ENCODE measurements at places on chromosomes 4 and X.

GRCh38 chrX:1400049-1400448, 8.1 kb upstream of the SLC25A6 start:
- DNase-seq: no peak

- no peak for DNase-seq
Observed at GRCh38 chr4:180571516-180572055, 1671.6 kb upstream of the TENM3 start.

GRCh38 chr4:118155516-118155915, 121.2 kb downstream of the NDST3 start:
- no peak for DNase-seq

DNA sequence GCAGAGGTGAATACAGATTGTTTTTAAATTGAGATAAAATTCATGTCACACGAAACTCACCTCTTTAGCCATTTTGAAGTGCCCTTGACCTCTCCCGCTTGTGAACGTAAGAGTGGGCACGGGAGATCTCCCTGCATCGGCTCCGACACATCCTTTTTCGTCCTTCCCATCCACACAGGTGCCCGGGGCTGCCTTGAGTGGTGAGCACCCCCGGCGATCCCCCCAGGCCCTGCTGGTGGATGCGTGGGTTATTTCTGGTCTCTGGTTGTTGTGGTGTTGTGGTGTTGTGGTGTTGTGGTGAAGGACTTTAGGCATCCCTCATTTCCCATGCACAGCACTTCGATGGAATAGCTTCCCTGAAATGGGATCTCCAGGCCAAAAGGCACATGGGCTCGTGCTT, 46.1 kb downstream of the PSAPL1 start:
- DNase-seq: no peak

DNA sequence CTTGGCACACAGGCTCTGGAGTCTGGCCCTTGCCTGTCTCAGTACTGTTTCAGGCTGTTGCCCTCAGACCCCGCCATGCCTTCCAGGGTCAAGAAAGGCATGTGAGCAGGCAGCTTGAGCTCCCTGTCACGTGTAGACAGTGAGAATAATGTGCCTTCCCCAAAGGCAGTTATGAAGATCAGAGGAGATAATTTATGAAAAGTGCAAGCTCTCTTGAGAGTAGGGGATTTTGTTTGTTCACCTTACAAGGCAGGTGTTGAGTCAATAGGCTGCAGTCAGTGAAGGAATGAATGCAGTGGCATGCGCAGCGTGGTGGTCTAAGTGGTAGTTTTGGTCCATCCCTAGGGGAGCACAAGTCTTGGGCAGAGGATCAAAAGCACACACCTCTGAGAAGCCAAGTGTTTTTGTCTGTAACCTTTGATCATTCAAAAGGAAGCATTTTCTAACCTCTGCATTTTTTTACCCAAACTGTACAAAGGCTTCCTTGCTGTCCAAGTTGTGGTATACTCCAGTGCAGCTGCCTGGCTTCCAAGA, 14.4 kb downstream of the HADH start:
- no peak for DNase-seq

DNA sequence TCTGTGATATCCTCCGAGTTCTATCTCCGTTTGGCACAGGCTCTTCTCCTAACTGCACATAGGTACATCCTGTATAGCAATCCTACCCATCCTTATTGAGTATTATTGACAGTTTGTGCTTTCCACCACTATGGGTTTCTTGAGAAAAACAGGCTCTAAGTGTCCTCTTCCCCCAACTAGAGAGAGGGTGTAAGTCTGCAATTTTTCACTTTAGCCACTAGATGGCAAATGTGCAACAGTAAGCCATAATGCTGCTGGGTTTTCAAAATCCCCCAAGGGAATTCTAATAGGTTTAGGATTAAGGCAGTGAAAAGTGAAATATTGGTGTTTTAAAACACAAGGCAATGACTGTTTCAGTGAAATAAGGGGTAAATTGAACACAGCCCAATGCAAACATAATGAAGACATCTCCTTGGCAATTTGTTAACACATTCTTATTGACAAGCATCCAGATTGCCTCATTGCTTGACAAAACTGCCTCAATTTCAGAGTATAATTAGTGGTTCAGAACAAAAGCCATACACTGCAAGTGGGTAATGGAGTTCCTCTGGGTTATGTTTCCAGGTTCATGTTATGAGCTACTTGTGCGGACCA, 239.0 kb upstream of the HTR2C start:
- no peak for DNase-seq

- DNase-seq: no peak
Observed at GRCh38 chr4:99784842-99785241, 31.8 kb upstream of the DAPP1 start.

GRCh38 chr4:105843941-105844340, 51.3 kb upstream of the NPNT start:
- no peak for DNase-seq

DNA sequence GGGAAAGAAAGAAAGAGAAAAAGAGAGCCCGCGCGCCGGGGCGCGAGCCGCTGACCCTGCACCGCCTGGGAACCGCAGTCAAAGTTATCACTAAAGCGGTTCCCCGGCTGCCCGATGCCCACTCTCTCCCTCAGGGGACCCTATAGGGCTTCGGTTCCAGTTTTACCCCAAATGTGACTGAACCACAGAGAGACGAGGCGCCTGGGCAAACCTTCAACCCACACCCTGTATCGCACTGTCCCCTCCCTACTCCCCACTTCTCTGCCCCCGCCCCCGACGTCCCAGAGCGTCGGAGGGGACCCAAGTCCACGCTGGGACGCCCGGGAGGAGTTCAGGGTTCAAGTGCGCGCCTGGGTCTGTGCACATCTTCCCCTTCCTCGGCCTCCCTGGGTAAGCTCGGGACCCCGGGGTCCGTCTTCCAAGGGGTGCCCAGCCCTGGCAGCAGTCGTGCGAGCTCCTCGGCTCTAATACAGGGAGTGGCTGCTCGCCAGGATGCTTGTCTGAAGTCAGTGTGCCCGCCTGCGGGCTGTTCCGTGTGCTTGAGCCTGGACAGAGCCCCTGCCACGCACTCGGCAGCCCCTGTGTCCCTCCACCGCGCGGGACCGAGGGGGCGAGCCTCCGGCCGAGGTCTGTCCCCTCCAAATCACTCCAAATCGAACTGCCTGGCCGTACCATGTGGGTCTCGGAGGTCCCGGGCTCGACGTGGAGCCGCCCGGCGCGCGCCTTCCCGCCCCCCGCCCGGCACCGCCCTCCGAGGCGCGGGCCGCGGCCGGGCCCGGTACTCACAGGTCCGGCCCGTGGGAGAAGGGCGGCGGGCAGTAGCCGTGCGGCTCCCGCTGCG, 960 bp downstream of the TRPC3 start:
- no peak for DNase-seq

DNA sequence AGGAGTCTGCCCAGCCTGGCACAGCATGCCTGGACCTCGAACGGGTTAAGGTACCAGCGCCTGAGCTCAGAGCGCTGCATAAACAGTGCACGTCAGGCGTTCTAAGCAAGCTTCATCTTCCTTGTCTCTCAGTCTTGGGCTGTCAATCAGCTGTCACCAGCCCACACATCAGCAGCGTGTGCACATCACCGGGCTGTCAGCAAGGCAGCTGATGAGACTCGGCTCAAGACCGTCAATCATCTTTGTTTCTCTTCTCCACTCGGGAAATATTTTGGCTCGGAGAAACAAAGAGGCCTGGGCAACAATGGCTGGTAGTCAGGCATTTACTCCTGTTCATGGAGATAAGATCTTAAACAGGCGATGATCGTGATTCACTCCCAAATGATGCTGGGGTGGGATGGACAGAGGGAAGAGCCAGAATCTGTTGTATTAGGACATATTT, 141.3 kb downstream of the LDB2 start:
- no peak for DNase-seq

GRCh38 chrX:33336783-33337182, 125.4 kb upstream of the DMD start:
- DNase-seq: no peak

All from effector CD4-positive, alpha-beta T cell (primary cell).